OCI-LY7 (cell line): ENCODE measurements at places on chromosomes 1 and 21.
A peak's percentile ranks its signal among the peaks of the same experiment; 100 is the strongest.

DNA sequence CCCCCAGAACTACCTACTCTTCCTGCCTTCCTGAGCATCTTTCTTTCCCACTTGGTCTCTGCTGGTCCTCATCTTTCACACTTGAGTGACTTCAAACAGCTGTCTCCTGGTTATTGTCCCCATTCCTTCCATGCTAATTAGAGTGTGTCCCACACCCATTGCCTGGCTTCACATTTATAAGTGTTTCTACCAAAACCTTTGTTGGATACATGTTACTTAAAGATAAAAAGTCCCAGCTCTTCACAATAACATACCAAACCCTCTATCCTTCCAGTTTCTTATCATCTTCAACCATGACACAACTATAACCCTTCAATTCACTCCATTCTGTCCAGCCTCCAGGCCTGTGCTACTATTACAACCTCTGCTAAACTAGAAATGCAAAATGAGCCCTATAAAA is 41.0 kb downstream of the VCAM1 start:
- no peak for DNase-seq

DNA sequence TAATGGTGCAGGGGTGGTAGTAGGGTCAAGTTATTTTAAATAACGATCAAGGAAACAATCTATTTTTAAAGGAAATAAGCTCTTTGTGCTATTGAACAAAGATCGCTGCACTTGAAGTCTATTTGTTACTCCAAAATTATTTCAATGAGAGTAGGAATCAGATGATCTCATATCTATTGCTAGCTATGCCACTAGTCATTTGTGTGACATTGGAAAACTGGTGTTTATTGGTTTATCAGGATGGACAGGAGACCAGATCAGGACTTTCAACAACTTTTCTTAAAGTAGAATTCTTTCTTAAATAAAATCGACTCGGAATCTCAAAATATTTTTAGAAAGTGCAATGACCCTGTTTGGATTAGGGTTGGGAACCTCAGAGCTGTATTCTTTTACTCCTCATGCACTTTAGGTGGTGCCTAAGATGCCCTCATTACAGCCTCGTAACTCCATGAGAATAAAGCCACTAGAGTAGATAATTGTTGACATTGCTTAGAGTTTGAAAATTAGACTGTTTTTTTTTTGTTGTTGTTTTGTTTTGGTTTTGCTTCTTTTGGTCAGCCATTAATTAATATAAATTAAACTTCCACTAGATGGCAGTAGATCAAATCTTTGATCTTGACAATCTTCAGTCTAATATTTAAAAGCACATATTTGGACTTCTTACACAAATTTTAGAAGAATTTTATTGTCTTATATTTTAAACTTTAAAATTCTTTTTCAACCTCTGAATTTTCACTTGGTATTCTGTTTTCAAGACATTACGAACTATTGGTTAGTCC is 352.4 kb downstream of the USP25 start:
- DNase-seq: peak; percentile 43

GRCh38 chr1:119603695-119604094 is 44.4 kb downstream of the ZNF697 start:
- DNase-seq: no peak

DNA sequence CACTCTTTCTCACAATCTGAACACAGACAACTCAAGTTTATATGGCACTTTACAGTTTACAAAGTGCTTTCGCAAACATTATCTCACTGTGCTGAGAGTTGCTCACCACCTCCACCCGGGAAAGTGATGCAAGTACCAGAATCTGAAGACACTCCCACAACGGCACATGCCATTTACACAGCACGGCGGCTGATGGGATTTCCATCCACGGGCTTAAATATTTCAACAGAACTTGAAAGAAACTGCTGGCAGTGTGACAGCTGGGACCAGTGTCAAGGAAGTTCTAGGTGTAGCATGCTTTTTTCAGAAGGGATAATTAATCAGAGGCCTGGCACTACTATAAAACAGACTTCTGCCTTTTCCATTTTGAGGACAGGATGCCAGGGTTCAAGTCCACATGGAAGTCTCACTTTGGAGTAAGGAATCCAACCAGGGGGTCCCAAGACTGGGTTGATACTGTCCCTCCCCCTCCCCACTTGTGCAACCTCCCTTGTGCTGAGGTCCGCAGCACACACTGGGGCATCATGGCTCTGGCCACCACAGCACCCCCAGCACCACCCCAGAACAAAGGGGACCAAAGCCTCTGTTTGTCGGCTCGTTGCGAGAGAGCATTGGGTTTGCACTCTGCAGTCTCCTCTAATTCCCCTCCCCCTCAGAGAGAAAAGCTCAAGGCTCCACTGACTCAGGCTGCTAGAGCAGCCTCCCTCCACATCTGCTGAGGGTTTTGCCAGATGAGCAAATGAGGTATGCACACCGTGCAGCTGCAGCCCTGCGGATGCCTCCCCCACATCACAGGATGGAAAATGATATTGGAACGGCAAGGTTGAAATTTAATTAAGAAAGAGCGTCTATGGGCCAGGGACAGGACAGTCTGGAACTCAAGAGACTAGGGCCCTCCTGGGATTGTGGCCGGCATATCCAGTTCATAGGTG is 154.9 kb downstream of the TGFBR3 start:
- no peak for DNase-seq

- no peak for DNase-seq
These were observed 54.4 kb downstream of the COL18A1 start for GRCh38 chr21:45459171-45460010.

GRCh38 chr1:87926131-87926830 is 597.6 kb downstream of the LMO4 start:
- DNase-seq: no peak

DNA sequence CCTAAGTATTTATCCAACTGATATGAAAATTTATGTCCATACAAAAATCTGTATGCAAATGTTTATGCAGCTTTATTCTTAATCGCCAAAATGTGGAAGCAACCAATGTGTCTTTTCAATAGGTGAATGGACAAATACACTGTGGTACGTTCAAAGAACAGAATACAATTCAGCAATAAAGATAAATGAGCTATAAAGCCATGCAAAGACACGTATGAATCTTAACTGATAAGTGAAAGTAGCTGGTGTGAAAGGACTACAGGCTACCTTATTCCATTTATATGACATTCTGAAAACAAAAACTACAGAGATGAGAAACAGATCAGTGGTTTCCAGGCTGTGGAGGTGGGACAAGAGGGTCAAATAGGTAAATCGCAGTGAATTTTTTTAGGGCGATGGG is 419.6 kb upstream of the B3GALT2 start:
- DNase-seq: no peak

DNA sequence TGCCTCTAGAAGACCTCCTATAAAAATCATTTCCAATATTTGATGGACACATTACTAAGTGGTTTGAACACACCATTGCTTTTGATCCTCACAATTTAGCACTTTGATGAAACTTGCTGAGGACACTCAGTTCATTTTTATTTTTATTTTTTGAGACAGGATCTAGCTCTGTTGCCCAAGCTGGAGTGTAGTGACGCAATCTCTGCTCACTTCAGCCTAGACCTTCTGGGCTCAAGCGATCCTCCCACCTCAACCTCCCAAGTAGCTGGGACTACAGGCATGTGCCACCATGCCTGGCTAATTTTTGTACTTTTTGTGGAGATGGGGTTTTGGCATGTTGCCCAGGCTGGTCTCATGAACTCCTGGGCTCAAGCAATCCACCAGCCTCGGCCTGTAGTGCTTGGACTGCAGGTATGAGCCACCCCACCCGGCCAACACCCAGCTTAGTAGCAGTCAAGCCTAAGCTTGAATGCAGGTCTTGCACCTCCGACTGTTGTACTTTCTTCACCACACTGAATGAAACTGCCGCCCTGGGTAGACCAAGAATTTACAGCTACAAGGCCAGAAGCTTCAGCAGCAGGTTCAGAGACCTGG is 24.8 kb upstream of the ATP2B4 start:
- DNase-seq: no peak

GRCh38 chr1:43513471-43514173 is 17.1 kb upstream of the PTPRF start:
- DNase-seq: no peak

- no peak for DNase-seq
These were observed 227.1 kb downstream of the LRRC7 start for GRCh38 chr1:69794831-69795230.

DNA sequence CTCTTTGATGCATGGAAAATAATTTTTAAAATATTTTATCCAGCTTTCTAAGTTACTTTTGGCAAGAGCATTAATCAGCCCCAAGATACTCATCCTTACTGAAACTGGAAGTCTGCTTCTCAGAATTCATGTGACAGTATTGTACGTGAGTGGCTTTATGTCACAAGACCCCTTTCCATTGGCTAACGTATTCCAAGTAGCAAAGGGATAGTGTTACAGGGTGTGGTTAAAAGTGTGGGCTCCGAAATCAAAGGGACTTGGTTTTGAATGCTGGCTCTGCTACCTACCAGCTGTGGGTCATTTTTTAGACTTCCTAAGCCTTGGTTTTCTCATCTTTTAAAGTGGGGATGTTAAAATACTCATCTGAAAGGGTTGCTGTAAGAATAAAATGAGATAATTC is 91.7 kb downstream of the RHOU start:
- DNase-seq: no peak

DNA sequence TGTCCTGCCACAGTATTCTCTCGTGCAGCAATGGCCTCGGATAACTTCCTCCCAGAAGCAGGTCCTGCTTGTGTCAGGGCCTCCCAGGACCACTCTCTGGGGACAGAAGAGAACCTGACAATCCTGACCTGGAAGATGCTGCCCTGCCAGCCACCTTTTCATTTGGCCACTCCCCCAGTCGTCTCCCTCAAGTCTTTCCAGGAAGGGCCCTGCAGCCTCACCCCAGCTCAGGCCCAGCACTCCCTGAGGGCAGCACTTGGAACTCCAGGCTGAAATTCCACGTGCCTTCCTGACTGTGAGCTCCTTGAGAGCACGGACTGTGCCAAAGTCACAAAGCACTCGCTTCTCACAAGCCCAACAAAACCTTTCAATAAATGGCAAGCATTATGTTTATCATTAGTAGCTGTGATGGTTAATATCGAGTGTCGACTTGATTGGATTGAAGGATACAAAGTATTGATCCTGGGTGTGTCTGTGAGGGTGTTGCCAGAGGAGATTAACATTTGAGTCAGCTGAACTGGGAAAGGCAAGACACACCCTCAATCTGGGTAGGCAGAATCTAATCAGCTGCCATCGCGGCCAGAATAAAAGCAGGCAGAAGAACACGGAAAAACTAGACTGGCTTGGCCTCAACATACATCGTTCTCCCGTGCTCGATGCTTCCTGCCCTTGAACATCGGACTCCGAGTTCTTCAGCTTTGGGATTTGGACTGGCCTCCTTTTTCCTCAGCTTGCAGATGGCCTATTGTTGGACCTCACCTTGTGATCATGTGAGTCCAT is 2.3 kb upstream of the CLEC20A start:
- DNase-seq: no peak

DNA sequence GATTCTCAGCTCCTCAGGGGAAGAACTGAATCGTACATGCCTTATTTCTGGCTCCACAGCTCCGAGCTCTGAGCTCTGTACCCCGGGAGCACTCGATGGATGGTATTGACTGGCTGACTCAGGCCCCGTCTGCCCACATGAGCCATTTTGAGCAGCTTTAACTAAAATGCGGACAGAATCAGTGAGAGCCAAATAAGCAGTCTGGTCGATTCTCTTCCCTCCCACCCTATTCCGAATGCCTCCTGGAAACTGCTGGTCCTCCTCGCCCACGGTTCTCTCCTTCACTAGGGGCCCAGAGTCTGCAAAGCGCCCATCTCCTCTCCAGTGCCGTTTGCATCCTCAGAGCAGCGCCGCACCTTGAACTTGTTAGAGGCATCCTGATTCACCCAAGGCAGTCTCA is 125.9 kb upstream of the IRF2BP2 start:
- no peak for DNase-seq

DNA sequence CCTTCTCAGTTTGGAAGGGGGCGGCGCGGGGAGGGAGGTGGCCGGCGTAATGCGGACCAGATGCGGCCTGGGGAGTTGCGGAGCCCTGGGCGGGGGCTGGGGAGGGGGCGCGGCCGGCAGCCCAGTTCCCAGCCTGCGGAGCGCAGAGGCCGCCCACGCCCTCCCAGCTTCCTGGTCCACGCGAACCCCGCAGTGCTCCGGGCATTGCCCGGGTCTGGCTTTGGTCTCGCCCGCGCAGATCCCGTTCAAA is 695 bp downstream of the DMBX1 start:
- DNase-seq: no peak

DNA sequence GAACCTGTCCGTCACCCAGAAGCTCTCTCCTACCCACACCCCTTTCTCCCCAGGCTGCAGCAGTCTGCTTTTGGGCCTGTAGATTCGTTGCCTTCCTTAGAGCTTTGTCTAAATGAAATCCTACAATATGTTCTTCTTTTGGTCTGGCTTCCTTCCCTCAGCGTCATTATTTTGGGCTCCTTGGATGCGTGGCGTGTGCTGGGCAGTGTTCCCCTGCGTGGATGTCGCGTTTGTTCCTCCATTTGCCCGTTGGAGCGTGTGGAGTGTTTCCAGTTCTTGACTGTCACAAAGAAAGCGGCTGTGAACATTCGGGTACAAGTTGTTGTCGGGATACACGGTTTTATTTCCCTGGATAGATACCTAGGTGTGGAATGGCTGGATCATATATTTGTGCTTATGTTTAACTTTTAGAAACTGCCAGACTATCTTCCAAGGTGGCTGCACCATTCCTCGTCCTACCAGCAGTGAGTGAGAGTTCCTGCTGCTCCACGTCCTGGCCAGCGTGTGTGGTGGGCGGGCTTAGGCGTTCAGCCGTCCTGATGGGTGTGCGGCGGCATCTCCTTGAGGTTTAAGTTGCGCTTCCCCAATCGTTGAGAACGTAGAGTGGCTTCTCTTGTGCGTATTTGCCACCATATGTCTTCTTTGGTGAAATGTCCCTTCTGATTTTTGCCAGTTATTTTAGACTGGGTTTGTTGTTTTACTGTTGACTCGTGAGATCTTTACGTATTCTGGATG is 31.7 kb downstream of the SKI start:
- no peak for DNase-seq

- no peak for DNase-seq
These were observed 2.0 kb downstream of the TNFSF18 start for GRCh38 chr1:173048621-173049321.

DNA sequence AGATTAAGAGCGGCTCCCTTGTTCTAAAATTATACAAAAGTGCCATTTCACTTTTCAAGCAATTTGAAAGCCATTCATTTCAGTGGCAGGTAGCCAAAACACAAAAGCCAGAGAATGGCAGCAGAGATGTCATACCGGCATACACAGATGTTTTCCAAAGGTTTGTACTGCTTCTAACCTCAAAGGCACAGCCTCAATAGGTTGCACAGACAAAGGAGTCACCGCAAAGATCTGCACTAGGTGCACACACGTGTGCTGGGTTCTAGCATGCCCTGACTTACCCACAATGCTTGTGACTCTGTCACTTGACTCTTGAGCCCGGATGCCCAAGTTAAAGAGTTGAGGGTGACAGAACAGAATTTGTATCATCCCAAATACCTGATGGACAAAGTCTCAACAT is 448.9 kb upstream of the ADGRL2 start:
- DNase-seq: no peak
